CD14-positive monocyte (primary cell): ENCODE measurements at places on chromosomes 3 and 15. TPM values are rescaled to one million over a fixed set of nuclear protein-coding genes. Genes with fewer than 3 reads are reported as not detected.

LRTM1 gene
- not detected in 2 replicates for polyA plus RNA-seq

SPATA12 gene
- 0.04 and 0.07 TPM in 2 replicates for polyA plus RNA-seq

HTR3E gene
- polyA plus RNA-seq, result not detected

- no peaks in the 10 kb centered on the region for H3K36me3 ChIP-seq
- peaks cover 62% of the 10 kb centered on the region for H3K27me3 ChIP-seq
- H3K27ac ChIP-seq, result no peak overlapping the region
- no peak overlapping the region for H3K4me3 ChIP-seq
Measured at GRCh38 chr3:13877911-13878280, 2.0 kb downstream of the WNT7A start.

IP6K1 gene
- polyA plus RNA-seq, result 16.1 TPM

DNA sequence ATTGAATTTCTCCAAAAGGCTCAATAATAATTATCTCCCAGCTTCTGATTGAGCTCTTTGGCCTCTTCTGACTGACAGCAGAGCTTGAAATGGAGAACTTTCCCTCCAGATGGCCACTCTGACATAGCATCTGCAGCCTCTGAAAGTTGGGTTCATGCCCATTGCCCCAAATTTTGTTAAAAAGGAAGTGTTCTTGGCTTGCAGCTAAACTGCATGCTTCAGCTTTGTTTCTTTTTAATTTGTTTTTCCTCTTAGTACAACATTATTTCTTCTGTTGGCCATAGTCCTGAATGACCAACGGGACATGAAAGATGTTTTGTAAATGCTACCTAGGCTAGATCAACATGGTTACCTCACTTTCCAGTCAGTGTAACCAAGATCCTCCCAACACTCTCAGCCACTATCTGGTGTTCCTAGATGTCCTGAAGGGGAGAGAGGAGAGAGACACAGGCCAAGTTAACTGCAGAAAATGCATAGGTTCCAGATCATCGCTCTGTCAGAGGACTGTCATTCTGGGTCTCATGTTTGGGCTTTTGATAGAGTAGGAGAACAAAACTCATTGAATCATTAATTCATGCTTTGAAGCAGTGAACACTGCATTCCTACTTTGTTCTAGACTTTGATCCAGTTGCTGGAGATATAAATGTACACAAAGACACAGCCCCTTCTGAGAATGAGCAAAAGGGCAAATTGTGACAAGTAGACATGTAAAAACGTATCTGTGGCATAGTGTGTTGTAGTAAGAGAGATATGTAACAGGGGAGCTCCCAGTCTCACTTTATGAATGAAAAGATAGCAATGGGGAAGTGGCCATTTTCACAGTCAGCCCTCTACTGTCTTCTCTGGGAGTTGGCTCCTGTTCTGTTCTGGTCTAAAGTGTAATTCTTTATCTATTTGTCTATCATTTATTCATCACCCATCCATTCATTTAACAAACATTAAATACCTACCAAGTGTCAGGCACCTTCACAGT is 156.2 kb downstream of the ZNF621 start:
- no peak for DNase-seq
- no peaks in the 10 kb centered on the region for H3K4me1 ChIP-seq
- H3K27ac ChIP-seq, result no peak overlapping the region
- no peaks in the 10 kb centered on the region for H3K36me3 ChIP-seq

- H3K4me1 ChIP-seq, result peaks cover 9% of the 10 kb centered on the region
- H3K4me3 ChIP-seq, result no peak overlapping the region
- H3K27me3 ChIP-seq, result no peaks in the 10 kb centered on the region
- no peak for DNase-seq
- H3K36me3 ChIP-seq, result no peaks in the 10 kb centered on the region
Measured at GRCh38 chr3:120646771-120647432, 35.1 kb downstream of the HGD start.

DNA sequence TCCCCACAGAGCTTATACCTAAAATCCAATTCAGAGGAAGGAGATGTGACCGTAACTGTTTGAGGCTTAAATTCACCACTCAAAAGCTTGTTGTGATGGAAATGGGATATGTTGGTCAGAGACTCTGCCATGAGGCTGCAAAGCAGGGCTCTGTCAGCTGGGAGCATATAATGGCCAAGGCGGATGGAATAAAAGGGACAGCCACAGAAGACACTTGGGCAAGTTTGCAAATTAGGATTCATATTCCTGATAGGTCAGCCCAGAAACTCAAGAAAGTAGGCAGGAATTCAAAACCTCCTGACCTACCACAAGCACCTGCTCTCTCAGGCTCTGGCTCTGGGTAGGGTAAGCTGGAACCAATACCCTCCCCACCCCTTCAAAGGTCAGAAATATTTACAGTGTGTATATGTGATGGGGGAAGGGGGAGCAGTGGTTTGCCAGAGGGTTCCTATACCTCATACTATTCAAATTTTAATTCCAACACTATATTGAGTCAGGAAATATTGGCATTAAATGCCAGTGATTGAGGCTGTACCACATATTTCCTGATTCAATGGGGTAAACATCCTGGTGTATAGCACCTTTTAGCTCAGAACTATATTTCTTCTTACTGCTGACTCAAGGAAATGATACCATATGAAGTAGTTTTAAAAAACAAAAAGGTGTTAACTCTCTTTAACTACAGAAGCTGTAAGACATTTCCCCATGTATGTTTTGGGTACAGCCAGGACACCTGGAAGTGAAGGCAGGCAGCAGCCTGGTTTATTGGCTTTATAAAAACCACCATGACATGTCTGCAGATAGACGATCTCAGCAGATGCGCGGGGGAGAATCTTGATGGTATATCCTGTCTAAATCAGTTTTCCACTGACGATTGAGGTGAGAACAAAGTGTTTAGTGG is 19.2 kb downstream of the FYCO1 start:
- H3K27ac ChIP-seq, result no peak overlapping the region
- H3K4me3 ChIP-seq, result no peak overlapping the region
- peaks cover 73% of the 10 kb centered on the region for H3K36me3 ChIP-seq
- DNase-seq, result no peak
- no peaks in the 10 kb centered on the region for H3K27me3 ChIP-seq
- peaks cover 30% of the 10 kb centered on the region for H3K4me1 ChIP-seq

DBR1 gene
- 7.5 TPM for polyA plus RNA-seq

GRCh38 chr3:50503504-50504342 is at the start of gene CACNA2D2:
Gene CACNA2D2 (minus strand): TSS chr3:50503634. CDS start chr3:50503423, 211 bp downstream.
- peaks cover 46% of the 10 kb centered on the region for H3K27me3 ChIP-seq
- no peak within 1 kb of the TSS for H3K27ac ChIP-seq
- no peaks in the 10 kb centered on the region for H3K36me3 ChIP-seq
- no peak within 1 kb of the TSS for H3K4me3 ChIP-seq
- DNase-seq, result no peak
- peaks cover 7% of the 10 kb centered on the region for H3K4me1 ChIP-seq

FBXW12 gene
- polyA plus RNA-seq, result not detected in 2 replicates
